Motor neuron (in vitro differentiated cells): ENCODE measurements at places on chromosomes 5 and 9.

GRCh38 chr5:173456751-173457171, 128.5 kb upstream of the STC2 start:
- no peak for ATAC-seq

GRCh38 chr5:109674596-109674995, 15.1 kb upstream of the MAN2A1 start:
- peak; percentile 67 for ATAC-seq

- ATAC-seq: no peak
Observed at GRCh38 chr5:133789428-133789827, 177.1 kb upstream of the FSTL4 start.

- ATAC-seq: peak; percentile 100
Observed at GRCh38 chr9:105355781-105356180, 92.1 kb upstream of the FSD1L start.

- peak; percentile 41 for ATAC-seq
Observed at GRCh38 chr5:53095217-53095616, 14.3 kb downstream of the MOCS2 start.

GRCh38 chr5:78718824-78719223, 70.3 kb upstream of the LHFPL2 start:
- ATAC-seq: no peak

- ATAC-seq: no peak
Observed at GRCh38 chr9:133032171-133032570, 1.4 kb downstream of the GTF3C5 start.

DNA sequence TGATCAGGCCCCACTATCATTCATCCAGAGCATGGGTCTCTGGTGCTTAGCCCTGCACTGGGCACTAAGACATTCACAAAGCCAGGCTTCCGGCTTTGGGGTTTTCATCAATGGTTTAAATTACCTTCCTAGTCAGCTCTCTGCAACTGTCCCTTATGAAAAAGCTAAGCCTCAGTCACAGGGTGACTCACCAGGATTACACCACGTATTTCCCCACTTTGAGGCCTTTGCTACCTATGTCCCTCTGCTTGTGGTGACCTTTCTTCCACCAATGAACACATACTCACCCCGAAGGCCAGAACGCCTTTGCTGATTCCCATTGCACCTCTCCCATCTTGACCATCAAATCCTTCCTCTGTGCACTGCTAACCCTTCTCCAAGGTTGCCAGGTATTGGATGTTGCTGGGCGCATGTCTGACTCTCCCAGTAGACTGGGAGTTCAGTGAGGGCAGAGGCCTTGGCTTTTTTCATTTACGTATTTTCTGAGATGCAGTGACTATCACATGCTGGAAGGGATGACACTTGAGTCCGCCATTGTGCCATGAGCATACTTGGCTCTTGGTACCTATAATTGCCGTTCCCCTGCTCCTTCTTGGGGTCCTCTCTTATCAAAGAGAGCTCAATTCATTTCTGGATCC, 58.7 kb upstream of the TNFSF8 start:
- ATAC-seq: no peak

GRCh38 chr9:84974855-84975254, 305.3 kb downstream of the NTRK2 start:
- no peak for ATAC-seq

- no peak for ATAC-seq
Observed at GRCh38 chr5:75623846-75624245, 12.6 kb downstream of the ANKDD1B start.

DNA sequence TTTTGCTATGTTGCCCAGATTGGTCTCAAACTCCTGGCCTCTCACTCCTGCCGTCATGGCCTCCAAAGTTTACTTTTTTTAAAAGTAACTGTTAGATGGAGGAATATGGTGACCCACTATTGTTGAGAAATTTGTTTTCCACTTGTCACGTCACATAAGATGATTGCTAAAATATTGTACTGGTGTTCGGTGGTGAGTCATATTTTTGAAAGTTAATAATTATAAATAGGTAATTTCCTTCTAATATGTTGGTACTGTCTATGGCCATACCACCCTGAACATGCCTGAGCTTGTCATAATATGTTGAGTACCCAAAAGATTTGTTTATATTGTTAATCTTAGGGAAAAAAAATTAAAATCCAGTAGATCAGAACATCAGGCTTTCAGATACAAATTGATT, 22.6 kb downstream of the RMI1 start:
- ATAC-seq: no peak

GRCh38 chr5:132310141-132310834, 16.1 kb downstream of the SLC22A4 start:
- ATAC-seq: peak; percentile 76

GRCh38 chr5:23466401-23466912, 41.0 kb upstream of the PRDM9 start:
- ATAC-seq: peak; percentile 78

DNA sequence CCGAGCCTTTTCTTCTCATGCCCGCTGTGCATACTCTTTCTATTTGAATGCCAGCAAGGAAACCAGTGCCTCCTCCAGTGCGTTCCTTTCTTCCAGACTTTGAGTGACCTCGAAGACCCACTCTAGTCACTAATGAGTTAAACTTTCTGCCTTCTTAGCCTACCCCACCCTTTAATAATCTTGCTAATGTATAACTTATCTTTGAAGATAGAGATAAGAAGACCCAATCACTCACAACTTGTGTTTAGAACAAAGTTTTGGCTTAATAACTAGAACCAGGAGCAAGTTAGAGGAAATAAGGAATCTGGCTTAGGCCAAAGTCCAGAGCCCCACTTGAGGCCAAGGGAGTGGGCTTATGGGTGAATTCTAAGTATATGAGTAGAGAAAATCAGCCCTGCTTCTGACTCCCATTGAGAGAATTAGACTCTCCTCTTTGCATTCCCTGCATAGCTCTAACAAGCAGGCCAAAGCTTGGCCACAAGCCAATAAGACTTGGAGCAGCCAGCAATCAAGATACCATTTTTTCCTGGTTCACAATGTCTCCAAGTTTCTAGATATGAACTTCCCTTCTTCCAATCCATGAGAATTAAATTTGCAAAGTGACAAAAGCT, 181.5 kb upstream of the PIK3R1 start:
- ATAC-seq: no peak

DNA sequence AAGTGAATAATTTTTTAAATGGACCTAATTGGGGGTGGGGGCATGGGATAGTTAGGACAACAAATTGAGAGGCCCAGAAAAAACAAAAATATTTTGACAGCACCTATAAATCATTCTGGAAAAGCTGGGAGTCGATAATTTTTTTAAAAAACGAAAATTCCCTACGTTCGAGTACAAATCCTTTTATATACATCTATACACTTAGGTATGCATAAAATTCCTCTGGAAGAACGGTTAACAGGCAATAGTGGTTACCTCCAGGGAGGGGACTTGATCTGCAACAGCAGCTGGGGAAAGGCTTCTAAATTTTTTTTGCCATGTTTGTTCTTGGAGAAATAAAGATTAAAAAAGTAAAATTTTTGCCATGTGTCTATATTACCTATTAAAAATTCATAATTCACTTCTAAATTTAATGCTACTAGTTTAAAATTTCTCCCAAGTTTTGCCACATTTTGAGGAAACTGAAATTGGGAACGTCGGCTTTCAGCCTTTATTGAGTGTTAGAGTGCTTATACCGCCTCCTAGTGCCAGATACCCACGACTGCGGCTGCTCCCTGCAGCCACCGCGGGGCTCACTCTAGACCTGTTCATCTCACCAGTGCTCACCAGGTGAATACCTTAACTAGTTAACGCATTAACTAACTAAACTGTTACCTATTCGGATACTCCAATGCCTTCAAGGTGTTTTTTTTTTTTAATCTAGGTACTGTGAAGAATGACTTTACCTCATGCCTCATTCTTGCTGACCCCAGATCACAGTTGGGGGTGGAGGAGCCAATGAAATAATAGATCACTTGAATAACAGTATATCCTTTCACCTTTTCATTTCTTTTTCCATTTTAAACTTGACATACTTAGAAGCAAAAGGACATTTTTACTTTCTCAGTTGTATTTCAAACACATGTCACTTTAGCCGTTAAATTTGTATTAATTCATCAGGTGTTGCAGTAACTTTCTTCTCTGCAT, 1.8 kb upstream of the BHMT start:
- ATAC-seq: no peak

DNA sequence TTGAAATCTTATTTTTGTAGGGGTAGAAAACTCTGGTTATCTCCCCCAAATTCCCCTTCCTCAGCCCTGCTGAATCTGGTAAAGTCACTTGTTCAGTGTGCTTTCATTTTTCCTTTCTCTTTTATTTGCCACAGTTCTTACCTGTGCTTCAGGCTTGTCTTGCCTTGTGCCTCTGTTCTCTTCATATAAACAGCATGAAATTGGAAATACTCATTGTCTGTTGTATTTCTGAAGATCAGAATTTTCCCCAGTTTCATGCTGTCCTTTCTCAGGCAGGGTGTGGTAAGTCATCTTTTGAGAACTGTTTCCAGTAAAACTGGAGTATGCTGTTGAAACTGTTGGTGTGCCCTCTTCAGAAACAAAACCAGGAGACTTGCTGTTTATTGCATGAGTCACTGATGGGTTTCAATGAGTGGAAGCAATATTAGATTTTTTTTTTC, 7.0 kb downstream of the PAM start:
- ATAC-seq: peak; percentile 53

- ATAC-seq: no peak
Observed at GRCh38 chr9:78462611-78463010, 165.7 kb downstream of the PSAT1 start.

DNA sequence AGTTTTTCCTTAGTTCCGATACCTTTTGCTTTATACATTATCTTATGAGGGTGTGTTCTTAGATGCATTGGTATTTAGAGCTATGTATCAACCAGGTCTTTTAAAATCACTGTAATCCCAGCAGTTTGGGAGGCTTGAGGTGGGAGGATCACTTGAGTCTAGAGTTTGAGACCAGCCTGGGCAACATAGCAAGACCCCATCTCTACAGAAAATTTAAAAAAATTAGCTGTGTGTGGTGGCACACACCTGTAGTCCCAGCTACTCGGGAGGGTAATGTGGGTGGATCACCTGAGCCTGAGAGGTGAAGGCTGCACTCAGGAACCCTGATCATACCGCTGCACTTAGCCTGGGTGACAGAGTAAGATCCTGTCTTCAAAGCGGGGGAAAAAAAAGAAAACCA, 15.1 kb downstream of the SPIN1 start:
- no peak for ATAC-seq

GRCh38 chr5:80958616-80959015, 1.5 kb upstream of the RASGRF2 start:
- no peak for ATAC-seq

DNA sequence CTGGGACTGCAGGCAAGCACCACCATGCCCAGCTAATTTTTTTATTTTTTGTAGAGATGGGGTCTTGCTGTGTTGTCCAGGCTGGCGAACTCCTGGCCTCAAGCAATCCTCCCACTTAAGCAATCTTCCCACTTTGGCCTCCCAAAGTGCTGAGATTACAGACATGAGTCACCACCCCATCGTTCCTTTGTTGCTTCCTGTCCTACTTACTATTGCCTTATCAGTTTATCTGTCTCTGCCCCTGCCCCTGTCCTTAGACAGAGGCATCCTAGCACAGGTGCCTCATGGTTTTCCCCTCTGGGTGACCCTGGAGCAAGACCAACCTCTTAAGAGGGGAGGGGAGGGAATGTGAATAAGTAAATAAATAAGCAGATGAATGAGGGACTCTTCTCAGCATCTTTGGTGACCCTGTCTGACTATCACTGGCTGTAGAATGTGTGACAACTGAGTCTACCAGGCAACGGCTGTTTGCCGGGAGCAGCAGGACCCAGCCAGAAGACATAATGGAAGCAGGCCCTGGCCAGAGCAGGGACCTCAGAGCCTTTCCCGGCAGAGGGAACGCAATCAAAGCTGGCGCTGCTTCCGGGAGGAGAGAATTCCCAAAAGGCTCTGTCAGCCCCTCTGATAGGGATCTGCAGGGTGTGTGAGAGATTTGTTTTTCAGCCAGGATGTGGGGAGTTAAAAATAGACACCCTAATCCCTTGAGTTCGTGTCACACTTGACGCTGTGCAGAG, 43.8 kb upstream of the DAB2IP start:
- ATAC-seq: peak; percentile 64

GRCh38 chr5:1885404-1885755, 2.7 kb upstream of the IRX4 start:
- no peak for ATAC-seq

- no peak for ATAC-seq
Observed at GRCh38 chr5:53039855-53040254, 50.7 kb downstream of the ITGA2 start.

DNA sequence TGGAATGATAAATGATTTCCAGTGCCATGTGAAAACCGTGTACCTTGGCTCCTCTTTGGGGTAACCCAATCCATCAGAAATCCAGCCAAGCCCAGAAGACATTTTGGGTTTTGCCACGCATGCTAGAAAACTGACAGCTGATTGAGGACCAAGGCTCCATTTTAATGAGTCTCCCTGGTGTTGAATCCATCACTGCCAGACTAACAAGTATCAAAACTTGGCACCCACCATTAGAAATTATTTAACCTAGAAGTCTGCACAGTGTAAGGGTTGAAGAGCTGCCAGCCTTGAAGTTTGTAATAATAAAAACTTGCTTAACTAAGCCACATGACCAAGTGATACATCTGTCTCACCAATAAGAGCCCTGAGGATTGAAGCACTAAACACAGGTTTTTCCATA, 369.9 kb downstream of the DNAH5 start:
- ATAC-seq: no peak

- no peak for ATAC-seq
Observed at GRCh38 chr9:114836769-114837168, 30.9 kb upstream of the TNFSF15 start.

GRCh38 chr5:88230546-88231066, 38.0 kb downstream of the TMEM161B start:
- ATAC-seq: no peak
